ENCODE measurements at places on chromosomes 2 and 18.

GRCh38 chr2:9238591-9239326 lies 32.1 kb downstream of the ASAP2 start:
- no peak for DNase-seq

GRCh38 chr18:63440881-63441280 lies 18.6 kb upstream of the VPS4B start:
- DNase-seq = no peak

DNA sequence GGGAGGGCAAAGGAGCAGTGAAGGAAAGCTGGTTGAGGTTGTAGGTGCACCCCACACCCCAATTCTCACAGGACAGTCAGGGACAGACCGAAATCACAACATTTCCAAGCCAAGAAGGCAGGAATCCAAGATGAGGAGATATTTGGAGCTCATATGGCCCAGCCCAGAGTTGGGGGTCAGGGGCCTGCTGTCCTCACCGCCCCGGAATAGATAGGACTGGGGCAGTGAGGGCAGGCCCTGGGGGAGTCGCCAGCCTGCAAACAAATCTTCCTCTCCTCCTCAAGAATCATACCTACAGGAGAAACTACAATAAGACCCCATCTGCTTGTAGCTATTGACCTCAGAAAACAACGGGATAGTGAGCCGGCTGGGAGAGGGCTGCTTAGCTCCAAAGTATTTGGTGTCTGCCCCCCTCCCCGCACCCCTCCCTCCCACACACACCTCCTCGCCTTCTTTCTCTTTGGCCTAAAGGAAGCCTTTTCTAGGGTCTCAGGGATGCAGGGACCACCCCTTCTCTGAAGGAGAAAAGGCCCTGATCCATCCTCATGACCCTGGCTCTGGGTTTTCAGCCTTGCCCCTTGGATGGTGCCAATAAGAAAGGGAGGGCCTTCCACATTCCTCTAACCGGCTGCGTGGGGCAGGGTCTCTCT lies 3.8 kb downstream of the EN1 start:
- no peak for DNase-seq

GRCh38 chr2:107383691-107384090 lies 443.0 kb upstream of the RGPD4 start:
- no peak for DNase-seq

DNA sequence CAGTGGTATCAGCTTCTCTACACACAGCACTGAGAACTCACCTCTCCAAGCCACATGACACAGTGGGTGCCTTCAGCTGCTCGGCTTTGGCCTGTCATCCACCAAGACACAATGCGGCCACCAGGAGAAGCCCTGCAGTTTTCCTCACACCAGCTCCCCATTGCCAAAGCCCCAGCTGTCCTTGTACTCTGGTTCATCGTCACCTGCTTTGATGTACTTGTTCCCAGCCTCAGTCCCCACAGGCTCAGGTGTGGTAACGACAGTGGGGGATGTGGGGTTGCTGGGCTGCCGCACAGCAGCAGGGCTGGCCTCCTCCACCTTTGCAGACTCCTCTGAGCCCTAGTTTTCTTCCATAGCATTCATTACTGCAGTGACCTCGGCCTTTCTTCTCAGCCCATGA lies 387.3 kb downstream of the MEIS1 start:
- no peak for DNase-seq

- DNase-seq = no peak
Measured at GRCh38 chr2:30949435-30949834, 142.2 kb upstream of the CAPN13 start.

- DNase-seq = no peak
Measured at GRCh38 chr2:10307561-10308156, 5.0 kb downstream of the HPCAL1 start.

DNA sequence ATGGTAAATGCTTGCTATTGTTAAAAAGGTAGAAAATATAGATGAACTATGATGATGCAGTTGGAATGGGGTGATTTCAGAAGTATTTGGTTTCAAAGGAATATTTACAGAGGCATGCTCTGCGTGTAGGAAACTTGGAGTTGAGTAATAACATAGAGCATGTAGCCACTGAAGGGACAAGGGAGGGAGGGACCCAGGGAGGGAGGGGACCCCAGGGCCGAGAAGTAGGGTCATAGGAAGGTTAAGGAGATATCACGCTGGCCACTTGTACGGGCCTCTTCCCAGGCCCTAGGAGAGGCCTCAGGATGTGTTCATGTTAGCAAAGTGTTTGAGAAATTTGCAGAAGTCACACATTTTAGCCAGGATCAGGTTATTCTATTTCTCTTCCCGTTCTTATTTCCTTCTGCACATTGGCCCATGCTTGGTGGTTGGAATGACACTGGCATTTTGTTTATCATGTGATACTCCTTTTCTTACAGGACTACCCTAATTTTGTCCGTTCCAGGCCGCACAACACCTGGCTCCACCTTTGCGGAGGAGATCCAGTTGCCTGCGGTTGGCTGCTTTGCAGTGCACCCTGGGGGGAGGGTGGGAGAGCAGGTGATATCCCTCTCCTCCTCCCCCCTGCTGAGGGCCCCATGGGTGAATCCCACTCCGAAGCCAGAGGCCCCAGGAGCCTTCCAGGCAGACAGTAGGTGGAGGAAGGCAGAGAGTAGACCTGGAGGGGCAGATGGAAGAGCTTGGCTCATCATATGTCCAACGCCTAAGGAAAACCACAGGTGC lies 16.9 kb upstream of the ACKR3 start:
- no peak for DNase-seq

GRCh38 chr2:219662566-219662965 lies 35.1 kb downstream of the SLC4A3 start:
- DNase-seq = no peak

GRCh38 chr2:16911746-16912145 lies 246.1 kb upstream of the CYRIA start:
- no peak for DNase-seq

GRCh38 chr18:8654503-8655451 lies 45.5 kb downstream of the RAB12 start:
- no peak for DNase-seq

DNA sequence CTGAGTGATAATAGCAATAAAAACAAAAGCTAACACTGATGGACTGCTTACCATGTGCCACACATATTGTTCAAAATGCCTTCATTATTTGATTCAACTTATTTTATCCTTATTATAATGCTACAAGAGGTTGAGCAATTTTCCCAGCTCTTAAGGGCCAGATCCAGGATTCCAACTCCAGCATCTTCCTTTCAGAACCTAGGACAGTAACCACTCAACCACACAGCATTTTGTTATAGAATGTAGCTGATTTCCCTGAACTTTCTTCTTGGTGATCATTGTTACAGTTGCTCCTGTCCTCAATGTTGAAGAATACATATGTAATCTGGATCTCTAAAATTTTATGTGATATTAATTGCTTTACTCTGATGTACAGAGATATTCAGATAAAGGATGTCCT lies 341.7 kb downstream of the PIK3C3 start:
- no peak for DNase-seq

- no peak for DNase-seq
Measured at GRCh38 chr18:26429535-26430226, 118.7 kb downstream of the KCTD1 start.

All from hypothalamus (tissue), 51 donors.